ENCODE measurements at places on chromosomes 4 and X.
A peak's percentile ranks its signal among the peaks of the same experiment; 100 is the strongest.

DNA sequence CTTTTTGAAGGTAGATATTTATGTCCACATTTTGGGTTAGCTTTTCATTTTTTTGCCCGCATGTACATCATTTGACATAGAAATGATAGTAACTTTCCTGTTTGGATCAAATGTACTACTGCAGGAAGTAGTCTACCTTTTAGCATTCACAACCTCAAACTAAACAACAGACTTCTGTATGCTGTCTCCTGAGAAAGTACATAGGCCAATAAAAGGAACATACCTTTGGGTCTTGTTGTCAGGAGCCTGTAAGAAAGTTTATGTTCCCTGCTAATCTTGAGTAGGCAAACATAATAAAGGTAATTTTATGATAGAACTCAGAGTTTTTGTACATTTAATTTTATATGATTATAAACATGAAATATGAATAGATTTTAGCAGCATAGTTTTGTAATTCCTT, 54.2 kb downstream of the STAG2 start:
- no peak overlapping the region for H3K4me3 ChIP-seq
- no peaks in the 10 kb centered on the region for H3K27me3 ChIP-seq
- no peak overlapping the region for H3K27ac ChIP-seq
- no peak for DNase-seq

DNA sequence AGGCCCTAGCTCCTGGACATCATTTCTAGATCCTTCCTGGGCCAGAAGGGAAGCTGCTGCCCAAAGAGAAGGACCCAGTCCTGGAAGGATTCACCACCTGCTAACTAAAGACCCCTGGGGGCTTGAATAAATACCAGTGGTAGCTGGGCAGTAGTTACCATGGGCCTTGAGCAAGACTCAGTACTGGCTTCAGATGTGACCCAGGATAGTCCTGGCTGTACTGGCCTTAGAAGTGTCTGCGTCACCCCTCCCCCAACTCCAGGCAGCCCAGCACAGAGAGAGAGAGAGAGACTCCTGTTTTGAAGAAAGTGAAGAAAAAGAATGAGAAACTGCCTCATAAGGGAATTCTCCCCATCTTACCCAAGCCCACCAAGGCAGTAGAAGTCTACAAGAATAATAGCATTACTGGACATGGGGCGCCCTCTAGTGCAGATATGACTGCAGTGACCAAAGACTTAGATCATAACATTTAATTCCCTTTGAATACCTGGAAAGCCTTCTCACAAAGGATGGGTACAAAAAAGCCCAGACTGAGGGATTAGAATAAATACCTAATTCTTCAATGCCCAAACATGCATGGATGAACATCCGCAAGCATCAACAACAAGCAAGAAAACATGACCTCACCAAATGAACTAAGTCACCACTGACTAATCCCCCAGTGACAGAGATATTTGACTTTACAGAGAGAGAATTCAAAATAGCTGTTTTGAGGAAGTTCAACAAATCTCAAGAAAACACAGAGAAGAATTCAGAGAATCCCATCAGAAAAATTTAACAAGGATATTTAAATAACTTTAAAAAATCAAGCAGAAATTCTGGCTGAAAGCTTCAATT, 171.8 kb downstream of the HNRNPD start:
- DNase-seq = peak; percentile 49
- no peaks in the 10 kb centered on the region for H3K4me1 ChIP-seq
- no peak overlapping the region for H3K27ac ChIP-seq

DNA sequence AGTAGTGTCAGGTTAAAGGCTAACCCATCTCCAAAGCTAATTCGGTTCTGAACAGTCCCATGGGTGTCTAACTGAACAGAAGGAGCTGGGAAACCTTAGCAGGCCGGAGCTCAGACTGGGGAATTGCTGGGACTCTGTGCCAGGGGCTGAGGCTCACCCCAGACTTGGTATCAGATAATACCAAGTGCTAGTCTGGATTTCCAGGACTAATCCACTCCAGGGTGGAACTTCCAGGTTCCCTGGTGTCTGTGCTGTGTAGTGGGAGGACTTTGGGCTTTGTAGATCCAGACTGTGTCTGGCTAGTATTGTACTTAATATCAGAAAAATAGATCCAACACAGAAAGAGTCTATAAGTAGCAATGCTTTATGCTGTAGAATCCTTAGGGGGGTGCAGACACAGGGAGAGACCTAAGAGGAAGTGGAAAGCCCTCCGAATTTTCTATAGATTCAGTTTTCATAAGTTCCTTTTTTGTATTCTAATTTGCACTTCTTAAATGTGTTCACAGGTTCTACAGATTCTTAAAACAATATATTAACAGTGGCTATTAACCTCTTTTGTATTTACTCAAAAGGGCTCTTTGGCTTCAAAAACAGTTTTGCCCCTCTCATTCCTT, 4.1 kb downstream of the ZNF827 start:
- no peak for DNase-seq
- H3K4me3 ChIP-seq = no peak overlapping the region
- H3K27me3 ChIP-seq = no peaks in the 10 kb centered on the region
- H3K27ac ChIP-seq = no peak overlapping the region
- no peaks in the 10 kb centered on the region for H3K36me3 ChIP-seq

DNA sequence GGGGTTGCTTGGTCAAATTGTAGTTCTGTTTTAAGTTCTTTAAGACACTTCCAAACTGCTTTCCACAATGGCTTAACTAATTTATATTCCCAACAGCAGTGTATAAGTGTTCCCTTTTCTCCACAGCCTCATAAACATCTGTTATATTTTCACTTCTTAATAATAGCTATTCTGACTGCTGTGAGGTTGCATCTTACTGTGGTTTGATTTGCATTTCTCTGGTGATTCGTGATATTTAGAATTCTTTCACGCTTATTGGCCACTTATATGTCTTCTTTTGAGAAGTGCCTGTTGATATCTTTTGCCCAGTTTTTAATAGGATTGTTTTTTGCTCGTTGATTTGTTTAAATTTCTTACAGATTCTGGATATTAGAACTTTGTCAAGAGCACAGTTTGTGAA, 278.6 kb upstream of the ITM2A start:
- H3K27ac ChIP-seq = no peak overlapping the region
- no peaks in the 10 kb centered on the region for H3K36me3 ChIP-seq
- H3K4me1 ChIP-seq = no peaks in the 10 kb centered on the region
- H3K27me3 ChIP-seq = no peaks in the 10 kb centered on the region
- no peak overlapping the region for H3K4me3 ChIP-seq

GRCh38 chrX:11458170-11458569, 165.0 kb downstream of the AMELX start:
- H3K27me3 ChIP-seq = no peaks in the 10 kb centered on the region
- DNase-seq = no peak
- no peaks in the 10 kb centered on the region for H3K36me3 ChIP-seq
- no peaks in the 10 kb centered on the region for H3K4me1 ChIP-seq
- H3K27ac ChIP-seq = no peak overlapping the region
- H3K4me3 ChIP-seq = no peak overlapping the region

DNA sequence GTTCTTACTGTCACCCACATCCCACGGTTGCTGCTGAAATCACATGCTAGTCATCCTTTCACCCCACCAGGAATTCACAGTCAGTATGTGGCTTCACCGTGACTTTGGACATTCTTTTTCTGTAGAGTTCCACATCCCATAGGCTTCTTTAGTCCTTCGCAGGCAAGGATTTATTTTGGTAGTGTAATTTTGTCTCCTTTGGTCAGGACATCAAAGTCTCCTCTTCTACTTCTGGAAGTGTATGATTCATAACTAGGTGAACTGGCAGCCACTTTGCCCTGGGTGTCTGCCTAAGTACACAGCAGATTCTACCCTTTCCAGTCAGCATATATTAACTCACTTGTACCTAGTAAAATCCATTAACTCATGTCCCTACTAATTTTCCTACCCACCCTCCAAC, 38.3 kb upstream of the MMAA start:
- no peaks in the 10 kb centered on the region for H3K36me3 ChIP-seq
- no peaks in the 10 kb centered on the region for H3K4me1 ChIP-seq
- no peak overlapping the region for H3K4me3 ChIP-seq
- no peaks in the 10 kb centered on the region for H3K27me3 ChIP-seq
- DNase-seq = no peak
- H3K27ac ChIP-seq = no peak overlapping the region

DNA sequence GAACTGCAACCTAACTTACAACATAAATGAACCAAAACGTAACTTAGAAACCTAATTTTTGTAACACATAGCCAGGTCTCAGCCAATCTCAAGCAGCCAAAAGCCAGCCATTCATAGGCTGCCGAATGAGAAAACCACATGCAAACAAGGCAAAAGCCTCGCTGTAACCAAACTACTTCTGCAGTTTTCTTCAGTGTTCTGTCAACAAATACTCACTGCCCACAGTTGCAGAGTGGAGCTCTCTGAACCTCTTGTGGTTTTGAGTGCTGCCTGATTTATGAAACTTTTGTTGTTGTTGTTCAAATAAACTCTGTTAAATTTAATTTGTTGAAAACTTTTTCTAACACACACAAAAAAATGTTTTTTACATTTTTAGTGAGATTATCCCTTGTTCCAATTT, 251.2 kb downstream of the PAPSS1 start:
- no peak overlapping the region for H3K27ac ChIP-seq
- no peaks in the 10 kb centered on the region for H3K36me3 ChIP-seq
- H3K4me1 ChIP-seq = no peaks in the 10 kb centered on the region
- no peak overlapping the region for H3K4me3 ChIP-seq
- H3K27me3 ChIP-seq = no peaks in the 10 kb centered on the region

GRCh38 chrX:110964786-110965185, 131.2 kb upstream of the PAK3 start:
- no peak overlapping the region for H3K27ac ChIP-seq
- DNase-seq = no peak
- H3K4me3 ChIP-seq = no peak overlapping the region
- peaks cover 7% of the 10 kb centered on the region for H3K4me1 ChIP-seq

- H3K4me3 ChIP-seq = no peak overlapping the region
- H3K36me3 ChIP-seq = no peaks in the 10 kb centered on the region
- no peaks in the 10 kb centered on the region for H3K4me1 ChIP-seq
- H3K27me3 ChIP-seq = no peaks in the 10 kb centered on the region
- DNase-seq = no peak
These were observed 150.1 kb downstream of the DIPK2B start for GRCh38 chrX:45050558-45050957.

DNA sequence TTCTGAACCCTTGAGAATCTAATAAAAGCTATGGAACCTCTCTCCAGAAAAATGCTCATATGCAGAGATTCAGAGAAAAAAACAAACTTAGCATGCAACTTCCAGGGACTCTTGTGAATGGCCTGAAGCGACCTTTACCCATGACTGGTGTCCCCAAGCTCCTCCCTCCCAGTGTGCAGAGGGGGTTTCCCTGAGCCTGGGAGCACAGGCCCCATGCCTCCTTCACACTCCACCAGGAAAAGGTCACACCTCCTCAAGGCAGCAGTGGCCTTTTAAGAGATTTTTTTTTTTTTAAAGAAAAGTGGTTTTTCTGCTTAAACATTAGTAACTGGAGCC, 13.3 kb upstream of the UBA6 start:
- H3K27ac ChIP-seq = no peak overlapping the region
- no peak for DNase-seq
- H3K4me3 ChIP-seq = no peak overlapping the region
- H3K36me3 ChIP-seq = peaks cover 3% of the 10 kb centered on the region
- peaks cover 13% of the 10 kb centered on the region for H3K4me1 ChIP-seq

- no peak overlapping the region for H3K4me3 ChIP-seq
- DNase-seq = peak; percentile 75
- H3K27ac ChIP-seq = no peak overlapping the region
- no peaks in the 10 kb centered on the region for H3K27me3 ChIP-seq
- H3K4me1 ChIP-seq = peaks cover 38% of the 10 kb centered on the region
These were observed 28.4 kb downstream of the ZNF185 start for GRCh38 chrX:152926279-152926678.

DNA sequence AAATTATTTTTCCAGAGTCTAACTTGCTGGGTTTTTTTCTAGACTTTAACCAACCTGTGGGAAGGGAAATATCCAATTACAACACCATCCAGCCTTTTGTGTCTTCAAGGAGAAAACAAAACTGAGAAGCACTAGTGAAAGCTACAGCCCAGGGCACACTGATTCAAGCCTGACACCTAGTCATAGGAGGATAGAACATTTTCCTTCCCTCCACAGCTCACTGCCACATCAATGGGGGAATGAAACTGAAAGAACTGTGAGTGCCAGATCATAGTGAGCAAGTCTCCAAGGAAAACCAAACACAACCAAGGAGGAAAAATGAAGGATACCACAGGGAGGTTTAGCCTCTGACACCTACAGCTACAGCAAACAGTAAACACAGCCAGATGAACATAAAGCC, 43.3 kb upstream of the MAGEA8 start:
- no peak overlapping the region for H3K27ac ChIP-seq
- no peak overlapping the region for H3K4me3 ChIP-seq
- no peaks in the 10 kb centered on the region for H3K36me3 ChIP-seq
- DNase-seq = no peak
- H3K27me3 ChIP-seq = no peaks in the 10 kb centered on the region

GRCh38 chrX:19331831-19332230, 11.9 kb upstream of the PDHA1 start:
- no peak for DNase-seq
- H3K27me3 ChIP-seq = no peaks in the 10 kb centered on the region
- H3K4me3 ChIP-seq = no peak overlapping the region
- H3K4me1 ChIP-seq = no peaks in the 10 kb centered on the region

- no peaks in the 10 kb centered on the region for H3K36me3 ChIP-seq
- no peak overlapping the region for H3K4me3 ChIP-seq
- H3K27me3 ChIP-seq = no peaks in the 10 kb centered on the region
- no peak overlapping the region for H3K27ac ChIP-seq
- no peaks in the 10 kb centered on the region for H3K4me1 ChIP-seq
These were observed 28.2 kb downstream of the TAPT1 start for GRCh38 chr4:16197876-16198665.
